Activated CD4-positive, alpha-beta T cell treated with anti-CD3 and anti-CD28 coated beads, Interleukin-2, amount 10 ng/mL, durations not matched to agents 7 days and 5 days (primary cell): ENCODE measurements at places on chromosomes 2 and 18.

DNA sequence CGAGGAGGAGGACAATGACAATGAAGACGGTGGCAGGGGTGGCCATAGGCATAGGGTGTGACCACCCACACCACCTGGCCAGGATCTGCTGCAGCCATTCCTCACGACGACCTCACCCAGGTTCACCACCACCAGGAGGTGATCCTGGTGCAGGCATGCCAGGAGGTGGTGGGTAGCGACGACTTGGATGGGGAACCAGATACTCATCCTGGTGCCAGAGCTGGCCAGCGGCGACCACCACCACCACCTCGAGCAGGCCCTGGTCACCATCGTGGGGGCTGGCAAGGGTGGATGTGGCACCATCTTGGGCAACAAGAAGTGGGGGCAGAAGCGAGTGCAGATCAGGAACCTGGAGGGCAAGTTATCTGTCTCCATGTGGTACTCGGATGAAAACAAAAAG is 117.1 kb upstream of the NXPH2 start:
- no peaks in the 10 kb centered on the region for H3K27me3 ChIP-seq
- no peak overlapping the region for H3K4me3 ChIP-seq
- H3K4me1 ChIP-seq = no peaks in the 10 kb centered on the region
- no peak for DNase-seq
- H3K27ac ChIP-seq = no peak overlapping the region
- H3K36me3 ChIP-seq = no peaks in the 10 kb centered on the region

GRCh38 chr2:196218106-196218505 is 46.7 kb upstream of the STK17B start:
- peaks cover 49% of the 10 kb centered on the region for H3K4me1 ChIP-seq
- H3K27me3 ChIP-seq = no peaks in the 10 kb centered on the region
- no peak for DNase-seq
- H3K4me3 ChIP-seq = no peak overlapping the region
- peaks cover 12% of the 10 kb centered on the region for H3K36me3 ChIP-seq

DNA sequence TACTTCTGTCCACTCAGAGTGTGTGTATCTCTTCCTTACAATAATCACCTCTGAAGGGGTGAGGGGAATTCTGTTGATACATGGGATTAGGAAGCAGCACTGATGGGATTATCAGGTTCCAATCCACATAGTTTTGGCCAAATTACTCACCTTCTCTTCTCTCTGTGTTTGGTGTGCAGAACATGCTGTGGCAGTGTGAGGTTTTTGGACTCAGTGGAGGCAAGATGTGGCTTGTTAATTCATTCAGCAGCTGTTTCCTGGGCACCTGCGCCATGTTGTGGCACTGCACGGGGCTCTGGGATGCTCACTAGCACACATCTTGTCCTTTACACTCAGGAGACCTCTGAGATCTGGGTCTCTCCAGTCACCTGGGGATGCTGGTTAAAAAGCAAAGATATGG is 350.3 kb upstream of the HS6ST1 start:
- no peaks in the 10 kb centered on the region for H3K36me3 ChIP-seq
- no peak overlapping the region for H3K4me3 ChIP-seq
- no peak for DNase-seq
- peaks cover 4% of the 10 kb centered on the region for H3K4me1 ChIP-seq
- H3K27me3 ChIP-seq = peaks cover 16% of the 10 kb centered on the region

GRCh38 chr18:14971461-14972185 is 223.7 kb downstream of the ANKRD30B start:
- no peak overlapping the region for H3K4me3 ChIP-seq
- no peak for DNase-seq
- no peak overlapping the region for H3K27ac ChIP-seq
- no peaks in the 10 kb centered on the region for H3K27me3 ChIP-seq
- H3K36me3 ChIP-seq = no peaks in the 10 kb centered on the region
- H3K4me1 ChIP-seq = no peaks in the 10 kb centered on the region

DNA sequence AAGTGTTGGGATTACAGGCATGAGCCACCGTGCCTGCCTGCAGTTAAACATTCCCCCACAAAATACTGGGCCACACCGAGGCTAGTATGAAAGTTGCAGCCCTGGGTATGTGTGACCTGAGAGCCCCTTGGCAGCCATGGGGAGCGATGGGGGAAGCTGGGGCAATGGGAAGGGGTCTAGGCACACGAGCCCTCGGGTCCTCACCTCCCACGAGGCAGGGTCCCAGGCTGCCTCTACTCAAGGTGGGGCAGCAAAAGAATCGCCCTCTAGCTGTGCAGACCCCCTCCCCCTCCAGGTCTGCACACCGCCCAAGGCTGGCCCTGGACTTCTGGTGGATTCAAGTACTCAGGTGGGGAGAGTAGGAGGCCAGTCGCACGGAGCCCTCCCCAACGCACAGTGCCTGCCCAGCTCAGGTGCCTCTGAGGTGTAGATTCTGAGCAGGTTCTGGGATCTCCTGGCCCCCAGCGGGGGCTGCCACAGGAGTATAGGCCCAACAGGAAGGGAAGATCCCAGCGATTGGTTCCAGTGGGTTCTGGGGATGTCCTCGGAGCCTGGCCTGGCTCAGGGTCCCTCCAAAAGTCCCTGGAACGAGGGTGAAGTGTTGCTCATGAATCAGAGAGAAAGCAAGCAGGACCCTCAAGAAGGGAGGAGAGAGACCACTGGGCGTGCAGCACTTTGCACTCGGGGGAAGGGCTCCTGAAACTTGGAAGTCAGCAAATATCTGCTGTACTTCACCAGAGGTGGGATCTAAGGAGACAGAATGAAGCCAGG is 2.6 kb downstream of the GPR35 start:
- no peak overlapping the region for H3K4me3 ChIP-seq
- H3K27me3 ChIP-seq = no peaks in the 10 kb centered on the region
- H3K4me1 ChIP-seq = peaks cover 37% of the 10 kb centered on the region
- DNase-seq = no peak

GRCh38 chr2:66490588-66491001 is 55.7 kb downstream of the MEIS1 start:
- no peaks in the 10 kb centered on the region for H3K4me1 ChIP-seq
- no peaks in the 10 kb centered on the region for H3K27me3 ChIP-seq
- H3K4me3 ChIP-seq = no peak overlapping the region
- no peak overlapping the region for H3K27ac ChIP-seq
- no peak for DNase-seq
- H3K36me3 ChIP-seq = no peaks in the 10 kb centered on the region

DNA sequence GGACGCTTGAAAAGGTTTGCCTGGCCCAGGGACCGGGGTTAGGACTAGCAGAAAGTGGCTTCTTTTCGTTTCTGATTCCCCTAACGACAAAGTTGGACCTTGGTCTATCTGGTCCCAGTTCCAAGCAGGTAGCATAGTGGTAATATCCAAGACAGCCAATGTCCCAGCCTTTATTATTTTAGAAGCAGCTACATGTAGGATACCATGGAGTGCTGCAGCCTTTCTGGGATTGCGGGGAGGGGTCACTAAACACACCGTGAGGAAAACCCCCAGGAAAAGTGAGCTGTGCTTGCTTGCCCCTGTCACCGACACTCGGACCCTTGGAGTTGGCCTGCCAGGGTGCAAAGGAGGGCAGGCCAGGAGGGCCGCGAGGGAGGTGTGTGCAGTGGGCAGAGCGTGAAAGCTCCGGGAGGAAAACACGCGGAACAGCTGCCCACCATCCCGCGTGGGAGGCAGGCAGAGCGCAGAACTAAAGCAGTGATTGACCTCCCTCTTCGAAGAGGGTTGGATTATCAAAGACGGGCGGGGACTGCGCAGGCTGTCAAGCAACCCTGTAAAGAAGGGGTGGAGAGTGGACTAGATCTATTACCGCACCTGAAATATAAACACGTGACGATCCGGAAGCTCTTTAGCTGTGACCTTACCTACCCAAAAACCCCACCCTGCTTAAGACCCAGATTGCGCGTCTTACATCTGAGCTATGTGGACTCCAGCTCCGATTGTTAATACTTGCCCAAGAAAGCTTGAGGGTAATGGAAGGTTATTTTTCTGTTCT is 624 bp upstream of the MAP4K3 start:
- peak overlapping the region; percentile 83 for H3K4me3 ChIP-seq
- H3K27me3 ChIP-seq = no peaks in the 10 kb centered on the region
- peaks cover 46% of the 10 kb centered on the region for H3K4me1 ChIP-seq
- peak overlapping the region; percentile 87 for H3K27ac ChIP-seq
- peaks cover 7% of the 10 kb centered on the region for H3K36me3 ChIP-seq
- peak; percentile 50 for DNase-seq

- H3K27me3 ChIP-seq = no peaks in the 10 kb centered on the region
- DNase-seq = no peak
- H3K36me3 ChIP-seq = no peaks in the 10 kb centered on the region
- no peak overlapping the region for H3K27ac ChIP-seq
- no peak overlapping the region for H3K4me3 ChIP-seq
Observed at GRCh38 chr18:23363865-23364570, 89.1 kb upstream of the RIOK3 start.

- no peak overlapping the region for H3K27ac ChIP-seq
- peak; percentile 8 for DNase-seq
- peak overlapping the region; percentile 68 for H3K4me3 ChIP-seq
- H3K36me3 ChIP-seq = no peaks in the 10 kb centered on the region
- peaks cover 67% of the 10 kb centered on the region for H3K27me3 ChIP-seq
Observed at GRCh38 chr2:178194600-178195389, 483 bp downstream of the OSBPL6 start.

GRCh38 chr18:37654731-37655369 is 89.3 kb upstream of the CELF4 start:
- H3K27ac ChIP-seq = no peak overlapping the region
- no peaks in the 10 kb centered on the region for H3K4me1 ChIP-seq

- no peak overlapping the region for H3K4me3 ChIP-seq
- peak overlapping the region; percentile 69 for H3K27ac ChIP-seq
- peaks cover 22% of the 10 kb centered on the region for H3K36me3 ChIP-seq
- peak; percentile 68 for DNase-seq
Observed at GRCh38 chr2:234032279-234032856, 18.1 kb upstream of the SPP2 start.

GRCh38 chr2:100876231-100876860 is 56.4 kb downstream of the NPAS2 start:
- no peak overlapping the region for H3K27ac ChIP-seq
- no peaks in the 10 kb centered on the region for H3K36me3 ChIP-seq
- no peak overlapping the region for H3K4me3 ChIP-seq
- peaks cover 22% of the 10 kb centered on the region for H3K4me1 ChIP-seq
- DNase-seq = peak; percentile 14

DNA sequence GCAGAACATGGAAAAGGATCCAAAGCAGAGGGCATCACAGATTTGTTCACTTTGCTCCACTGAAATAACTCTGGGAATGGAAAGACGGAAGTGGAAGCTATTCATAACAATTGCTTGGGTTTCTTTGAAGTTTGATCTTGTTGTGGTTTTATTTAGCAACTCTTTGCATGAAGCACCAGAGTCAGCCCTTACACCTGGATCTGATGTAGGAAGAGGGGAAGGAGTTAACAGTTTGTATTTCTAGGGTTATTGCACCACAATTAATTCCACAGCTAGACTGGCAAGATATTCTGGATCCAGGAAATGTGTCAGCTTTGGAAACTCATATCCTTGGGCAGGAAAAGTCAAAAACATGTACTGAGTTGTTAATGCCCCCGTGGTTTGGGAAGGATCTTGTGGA is 1143.4 kb downstream of the CNTNAP5 start:
- no peak for DNase-seq
- H3K27ac ChIP-seq = no peak overlapping the region
- H3K4me3 ChIP-seq = no peak overlapping the region
- no peaks in the 10 kb centered on the region for H3K36me3 ChIP-seq
- no peaks in the 10 kb centered on the region for H3K4me1 ChIP-seq

GRCh38 chr18:10771053-10771709 is 245.4 kb downstream of the NAPG start:
- H3K4me1 ChIP-seq = no peaks in the 10 kb centered on the region
- no peaks in the 10 kb centered on the region for H3K36me3 ChIP-seq
- H3K4me3 ChIP-seq = no peak overlapping the region
- H3K27ac ChIP-seq = no peak overlapping the region

DNA sequence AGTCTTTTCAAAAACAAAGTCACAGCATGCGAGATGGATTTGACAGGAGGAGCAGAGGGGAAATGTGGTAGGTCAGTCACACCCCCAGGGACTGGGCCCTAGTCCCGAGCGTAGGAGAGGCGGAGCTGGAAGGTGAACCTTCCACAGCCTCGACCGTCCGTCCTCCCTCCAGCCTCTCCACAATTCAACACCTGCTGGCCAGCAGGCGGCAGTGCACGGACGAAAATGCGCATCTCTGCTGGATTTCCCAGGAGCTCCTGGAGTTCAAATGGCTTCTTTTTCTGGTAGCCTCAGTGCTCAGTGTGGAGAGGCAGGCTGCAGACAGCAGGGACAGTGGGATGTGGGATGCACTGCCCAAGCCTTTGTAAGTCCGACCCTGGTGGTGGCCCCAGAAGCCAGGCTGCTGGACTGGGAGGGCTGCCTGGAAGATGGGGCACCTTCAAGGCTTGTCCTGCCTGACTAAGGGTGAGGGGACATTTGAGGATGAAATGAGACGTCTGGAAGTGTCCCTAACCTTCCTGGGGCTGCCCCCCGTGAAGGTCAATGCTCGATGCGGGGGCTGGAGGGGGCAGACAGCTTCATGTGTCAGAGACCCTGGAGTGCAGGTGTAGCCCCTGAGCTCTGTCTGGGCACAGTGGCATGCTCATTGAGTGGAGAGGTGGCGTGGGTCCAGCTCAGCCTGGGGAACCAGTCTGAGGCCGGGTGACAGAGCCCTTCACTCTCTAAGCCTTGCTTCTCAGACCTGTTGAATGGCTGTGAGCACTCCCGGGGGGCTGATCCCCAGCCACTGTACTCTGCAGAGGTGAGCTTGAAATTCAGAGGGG is 189.5 kb downstream of the TFCP2L1 start:
- no peak overlapping the region for H3K27ac ChIP-seq
- H3K36me3 ChIP-seq = no peaks in the 10 kb centered on the region
- H3K4me1 ChIP-seq = no peaks in the 10 kb centered on the region
- H3K4me3 ChIP-seq = no peak overlapping the region
- DNase-seq = peak; percentile 12

DNA sequence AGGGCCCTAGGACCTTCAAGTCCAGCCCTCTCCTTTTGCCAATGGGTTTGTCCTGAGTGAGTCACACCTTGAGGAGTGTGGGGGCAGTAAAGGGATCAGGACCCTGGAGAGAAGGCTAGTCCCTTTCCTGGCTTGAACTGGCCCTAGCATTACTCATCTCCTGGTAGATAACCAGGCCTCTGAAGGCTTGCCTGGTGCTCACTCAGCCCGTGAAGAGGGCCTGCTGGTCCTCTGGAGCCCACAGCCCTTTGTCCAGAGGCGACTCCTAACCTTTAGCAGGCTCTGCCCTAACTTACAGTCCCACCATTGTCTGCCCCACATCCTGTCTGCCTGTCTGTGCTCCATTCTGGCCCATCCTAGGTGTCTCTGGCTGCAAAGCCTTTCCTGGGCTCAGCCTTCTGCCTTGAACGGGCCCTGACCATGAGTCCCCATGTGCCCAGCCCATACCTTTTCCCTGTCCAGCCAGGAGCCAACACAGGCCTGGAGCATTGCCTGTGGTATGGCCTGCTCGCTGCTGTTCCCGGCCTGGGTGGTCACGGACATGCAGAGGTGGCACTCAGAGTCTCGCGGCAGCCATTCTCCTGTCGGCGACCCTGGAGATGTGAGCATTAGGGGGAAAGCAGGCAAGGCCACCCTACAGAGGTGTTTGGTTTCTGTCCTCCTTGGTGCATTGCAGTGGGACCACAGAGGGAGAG is 5.0 kb downstream of the SFTPB start:
- DNase-seq = no peak
- H3K27me3 ChIP-seq = no peaks in the 10 kb centered on the region
- no peak overlapping the region for H3K4me3 ChIP-seq
- no peak overlapping the region for H3K27ac ChIP-seq
- peaks cover 2% of the 10 kb centered on the region for H3K36me3 ChIP-seq

GRCh38 chr18:59148192-59148591 is 8.5 kb downstream of the SEC11C start:
- no peak overlapping the region for H3K4me3 ChIP-seq
- DNase-seq = no peak
- H3K4me1 ChIP-seq = peaks cover 46% of the 10 kb centered on the region
- peaks cover 18% of the 10 kb centered on the region for H3K36me3 ChIP-seq
